DMS 273 treated with DMSO at 0.1 percent for 48 hours (cell line): ENCODE measurements at places on chromosomes 3 and 15.

DNA sequence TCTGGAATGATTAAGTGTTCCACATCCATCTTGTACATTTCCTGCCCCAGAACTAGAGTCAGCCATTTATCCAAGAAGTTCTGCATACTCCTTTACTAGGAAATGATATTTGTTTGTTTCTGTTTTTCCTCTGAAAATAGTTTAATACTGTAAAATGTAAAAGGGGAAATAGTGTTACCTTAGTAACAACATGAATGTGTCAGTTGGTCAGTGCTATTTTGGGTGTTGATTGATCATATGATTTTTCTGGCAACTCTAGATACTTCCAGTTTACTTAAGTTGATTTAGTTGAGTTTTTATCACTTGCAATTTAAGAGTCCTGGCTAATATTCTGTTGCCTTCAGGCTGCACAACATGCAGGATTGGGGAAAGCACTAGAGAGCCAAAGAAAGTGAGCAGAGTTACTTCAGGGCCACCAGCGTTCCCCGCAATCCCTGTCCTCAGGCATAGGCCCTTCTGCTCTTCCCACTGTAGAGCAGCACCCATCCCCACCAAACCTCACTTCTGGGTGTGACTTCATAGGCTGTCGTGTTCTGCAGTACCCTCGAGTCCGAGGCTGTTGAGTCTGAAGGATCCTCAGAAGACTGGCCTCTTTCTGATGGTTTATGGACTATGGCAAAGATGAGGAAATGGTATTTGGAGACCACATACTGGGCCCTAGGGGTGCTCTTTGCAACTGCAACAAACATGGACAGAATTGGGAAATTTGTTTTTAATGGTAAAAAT is 69.0 kb downstream of the CHD2 start:
- DNase-seq: no peak

DNA sequence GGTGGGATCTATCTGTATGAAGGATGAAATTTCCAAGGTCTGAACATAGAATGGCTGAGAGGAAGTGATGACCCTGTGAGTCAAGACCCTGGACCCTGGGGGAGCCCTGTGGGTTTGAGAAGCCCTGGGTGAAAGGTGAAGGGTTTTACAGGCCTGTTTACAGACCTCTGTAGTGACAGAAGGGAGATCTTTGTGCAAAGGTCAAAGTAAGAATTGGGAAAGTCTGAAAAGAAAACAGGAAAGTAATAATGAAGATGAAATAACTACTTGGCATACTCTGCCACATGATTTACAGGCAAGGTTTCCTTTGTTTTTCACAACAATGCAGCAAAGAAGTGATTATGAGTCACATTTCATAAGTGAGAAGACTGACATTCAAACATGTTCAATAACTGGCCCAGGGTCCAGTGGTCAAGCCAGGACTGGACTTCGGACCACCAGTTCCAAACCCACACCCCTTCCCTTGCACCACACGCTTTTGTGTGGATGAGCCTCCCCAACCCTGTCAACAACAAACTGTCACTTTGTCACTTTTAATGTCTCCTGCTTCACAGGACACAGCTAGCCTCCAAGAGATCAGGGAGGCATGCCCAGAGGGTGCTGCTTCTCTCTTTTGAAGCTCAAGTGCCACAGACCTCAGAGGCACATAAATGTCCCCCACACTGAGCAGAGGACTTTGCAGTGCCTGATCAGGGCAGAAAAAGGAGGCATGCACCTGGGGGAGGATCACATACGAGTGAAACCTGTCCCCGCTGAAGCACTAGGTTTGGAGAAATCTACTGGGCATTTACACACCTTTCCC is 21.5 kb downstream of the CD86 start:
- DNase-seq: no peak

DNA sequence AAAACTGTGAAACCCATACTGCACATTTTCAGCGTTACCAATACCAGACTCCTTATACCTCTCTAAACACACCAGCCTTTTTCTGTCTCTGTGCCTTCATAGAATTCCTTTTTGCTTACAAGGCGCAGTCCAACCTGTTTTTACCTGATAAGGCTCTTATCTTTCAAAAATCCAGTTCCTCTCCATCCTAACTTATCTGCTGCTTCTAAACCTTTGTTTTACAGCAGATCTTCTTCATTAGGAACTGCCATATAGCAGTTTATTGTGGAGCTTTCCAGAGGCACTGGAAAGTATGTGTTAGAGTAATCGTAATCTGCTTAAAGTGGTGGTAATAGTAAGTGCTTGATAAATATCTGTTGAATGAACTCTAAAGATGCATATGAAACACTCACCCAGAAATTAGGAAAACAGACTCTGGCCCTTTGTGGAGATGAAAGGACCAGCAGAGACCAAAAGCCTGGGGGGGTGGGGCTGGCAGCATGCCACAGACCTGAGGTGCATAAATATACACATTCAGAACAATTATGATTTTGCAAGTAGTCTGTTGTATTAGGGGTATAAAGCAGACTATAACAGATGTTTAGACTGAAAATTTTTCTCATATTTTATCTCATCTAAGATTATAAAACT is 29.3 kb downstream of the PPP2R3A start:
- no peak for DNase-seq

- DNase-seq: no peak
These were observed 27.1 kb downstream of the ITPR1 start for GRCh38 chr3:4520033-4520816.

- DNase-seq: no peak
These were observed 280.3 kb downstream of the ZPLD1 start for GRCh38 chr3:102715030-102715697.

GRCh38 chr3:50147861-50148260 is 7.3 kb upstream of the SEMA3F start:
- no peak for DNase-seq

- DNase-seq: no peak
These were observed 551.5 kb downstream of the FOXP1 start for GRCh38 chr3:71031914-71032521.

DNA sequence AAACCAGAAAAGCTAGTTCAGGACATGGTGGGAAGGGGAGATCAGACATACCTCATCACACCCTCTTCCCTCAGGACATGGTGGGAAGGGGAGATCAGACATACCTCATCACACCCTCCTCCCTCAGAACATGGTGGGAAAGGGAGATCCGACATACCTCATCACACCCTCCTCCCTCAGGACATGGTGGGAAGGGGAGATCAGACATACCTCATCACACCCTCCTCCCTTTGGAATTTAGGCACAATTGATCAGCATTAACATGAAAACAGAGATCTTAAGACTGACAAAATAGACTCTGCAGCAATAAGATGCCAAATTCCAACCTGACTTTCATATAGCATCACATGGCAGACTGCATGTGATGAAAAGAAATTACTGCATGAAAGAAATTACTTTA is 412.7 kb upstream of the ZNF717 start:
- no peak for DNase-seq

GRCh38 chr3:169028716-169029115 is 634.8 kb downstream of the MECOM start:
- no peak for DNase-seq

GRCh38 chr15:41790756-41791546 is 16.7 kb downstream of the MAPKBP1 start:
- no peak for DNase-seq

- DNase-seq: no peak
These were observed 213.6 kb downstream of the GAP43 start for GRCh38 chr3:115836944-115837343.

DNA sequence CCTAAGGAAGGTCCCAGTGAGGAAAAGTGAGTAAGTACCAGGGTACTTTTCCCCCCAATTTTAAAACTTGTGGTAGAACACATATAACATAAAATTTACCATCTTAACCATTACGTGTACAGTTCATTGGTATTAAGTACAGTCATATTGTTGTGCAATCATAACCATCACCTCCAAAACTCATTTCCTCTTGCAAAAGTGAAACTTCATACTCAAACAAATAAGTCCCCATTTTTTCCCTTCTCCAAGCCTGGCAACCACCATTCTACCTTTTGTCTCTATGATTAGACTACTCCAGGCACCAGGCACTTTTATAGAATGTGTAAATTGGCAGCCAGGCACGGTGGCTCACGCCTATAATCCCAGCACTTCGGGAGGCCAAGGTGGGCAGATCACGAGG is 12.2 kb downstream of the PRC1 start:
- DNase-seq: no peak

DNA sequence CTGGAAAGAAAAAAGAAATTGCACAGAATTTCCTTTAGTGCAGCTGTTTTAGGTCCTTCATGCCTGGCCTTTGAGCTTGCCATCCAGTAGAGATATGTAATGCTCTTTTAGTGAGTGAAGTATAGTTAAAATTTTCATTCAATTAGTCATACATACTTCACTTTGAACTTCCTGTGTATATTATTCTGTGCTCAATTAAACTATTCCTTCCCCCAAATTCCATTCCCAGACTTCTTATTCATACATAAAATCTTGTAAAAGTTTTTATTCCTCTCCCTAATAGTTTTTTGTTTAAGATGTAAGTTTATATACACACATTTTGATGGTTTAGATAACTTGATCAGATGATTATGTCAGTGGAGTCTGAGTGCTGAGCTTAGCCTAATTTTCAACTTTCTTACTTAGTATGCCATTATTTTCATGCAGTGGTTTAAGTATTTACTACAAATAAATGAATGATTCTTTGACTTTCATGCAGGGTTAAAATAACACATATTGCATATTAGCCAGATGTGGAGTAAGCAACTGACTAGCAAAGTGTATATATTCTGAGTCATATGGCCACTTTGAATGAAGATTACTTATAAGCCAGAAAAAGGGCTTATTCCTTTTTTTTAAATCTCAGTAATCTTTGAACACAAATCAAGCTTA is 42.5 kb upstream of the ABHD10 start:
- no peak for DNase-seq

GRCh38 chr15:40103864-40104271 is 4.8 kb downstream of the BMF start:
- no peak for DNase-seq

- no peak for DNase-seq
These were observed 34.9 kb downstream of the NXPE3 start for GRCh38 chr3:101813817-101814440.

- no peak for DNase-seq
These were observed 104.6 kb downstream of the LIPC start for GRCh38 chr15:58536414-58536813.

- no peak for DNase-seq
These were observed 106.2 kb downstream of the IQSEC1 start for GRCh38 chr3:12966847-12967605.
